CD4-positive, alpha-beta T cell treated with Interleukin-15 for 4 hours (primary cell): ENCODE measurements at places on chromosomes 4 and X.

- DNase-seq = no peak
These were observed 79.9 kb downstream of the TRAPPC11 start for GRCh38 chr4:183738961-183739360.

GRCh38 chr4:139526928-139527327 is 29.1 kb downstream of the SETD7 start:
- no peak for DNase-seq

DNA sequence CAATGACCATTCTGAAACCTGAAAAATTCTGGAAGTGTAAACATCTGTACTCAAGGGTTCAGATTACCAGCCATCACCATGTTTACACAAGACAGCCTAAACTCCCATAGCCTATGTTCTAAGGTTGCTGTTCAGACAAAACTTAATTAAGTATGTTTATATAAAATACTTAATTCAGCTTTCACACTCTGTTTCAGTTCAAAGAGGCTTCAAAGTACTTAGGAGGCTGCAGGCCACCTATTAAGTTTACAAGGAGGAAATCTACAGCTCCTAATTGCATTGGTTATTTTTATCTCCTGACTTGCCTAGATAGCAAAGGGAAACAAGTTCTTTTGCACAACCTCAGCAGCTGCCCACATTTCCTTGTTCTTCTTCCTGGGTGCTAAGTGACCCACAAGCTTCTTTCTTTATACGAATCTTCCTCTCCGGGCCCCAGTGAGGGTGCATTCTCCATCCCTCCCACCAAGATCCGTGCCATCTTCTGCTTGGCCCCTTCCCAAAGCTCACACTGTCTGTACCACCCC is 2.0 kb downstream of the GAK start:
- DNase-seq = no peak

GRCh38 chr4:85778632-85779131 is 303.7 kb downstream of the ARHGAP24 start:
- DNase-seq = no peak

DNA sequence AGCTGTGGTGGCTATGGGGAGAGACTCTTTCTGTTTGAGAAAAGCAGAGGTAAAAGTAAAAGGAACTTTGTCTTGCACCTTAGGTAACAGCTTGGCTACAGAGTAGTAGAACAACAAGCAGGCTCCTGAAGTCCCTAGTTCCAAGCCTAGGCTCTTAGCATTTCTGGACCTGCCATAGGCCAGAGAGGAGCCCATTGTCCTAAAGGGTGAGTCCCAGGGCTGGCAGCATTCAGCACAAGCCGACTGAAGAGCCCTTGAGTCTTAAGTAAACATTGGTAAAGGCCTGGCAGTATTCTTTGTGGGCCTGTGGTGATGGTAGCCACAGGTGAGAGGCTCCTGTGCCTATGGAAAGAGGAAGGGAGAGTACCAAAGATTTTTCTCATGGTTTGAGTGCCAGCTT is 38.2 kb downstream of the CSN3 start:
- no peak for DNase-seq

DNA sequence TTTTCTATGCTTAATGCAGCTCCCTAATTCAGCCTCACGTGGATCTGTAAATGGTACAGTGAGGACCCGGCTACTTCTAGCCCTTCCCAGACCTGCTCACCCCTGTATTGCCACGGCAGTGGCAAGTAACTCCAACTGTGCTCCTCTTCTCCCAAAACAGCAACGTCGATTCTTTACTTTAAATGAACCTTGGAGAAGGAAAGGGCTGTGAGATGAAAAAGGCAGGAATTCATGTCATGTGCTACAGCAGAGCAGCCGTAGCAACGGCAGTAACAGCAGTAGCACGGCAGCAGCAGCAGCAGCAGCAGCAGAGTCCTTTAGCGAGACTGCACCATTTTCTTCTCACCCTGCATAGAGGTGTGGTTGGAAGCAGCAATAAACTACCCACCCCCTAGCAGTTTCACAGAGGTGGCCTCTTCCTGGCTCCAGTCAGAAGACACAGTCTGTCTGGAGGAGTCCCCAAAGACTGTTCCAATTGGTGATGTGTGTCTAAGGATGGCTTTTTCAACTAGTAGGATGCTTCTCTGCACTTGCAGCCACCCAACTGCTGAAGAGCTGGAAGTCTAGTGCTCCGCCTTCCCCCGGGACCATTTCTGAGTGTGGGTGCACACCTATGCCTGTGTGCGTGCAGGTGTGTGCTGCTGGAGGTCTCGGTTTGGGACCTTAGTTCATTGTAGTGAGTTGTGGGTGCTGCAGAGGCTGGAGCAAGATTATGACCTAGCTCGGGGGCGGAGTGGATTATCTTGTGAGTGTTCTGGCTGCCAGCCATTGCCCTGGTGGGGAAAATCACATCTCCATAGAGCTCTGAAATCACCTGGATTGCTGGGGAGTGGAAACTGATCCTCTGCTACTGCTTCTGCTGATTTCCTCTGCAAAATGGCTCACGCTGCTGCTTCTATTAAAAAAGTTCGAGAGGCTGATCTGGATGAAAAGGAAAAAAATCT is 67.2 kb downstream of the ANK2 start:
- DNase-seq = no peak
